GM10248 (cell line): ENCODE measurements at places on chromosomes 7 and 10.

- DNase-seq: no peak
Measured at GRCh38 chr10:111392910-111393309, 316.1 kb downstream of the ADRA2A start.

DNA sequence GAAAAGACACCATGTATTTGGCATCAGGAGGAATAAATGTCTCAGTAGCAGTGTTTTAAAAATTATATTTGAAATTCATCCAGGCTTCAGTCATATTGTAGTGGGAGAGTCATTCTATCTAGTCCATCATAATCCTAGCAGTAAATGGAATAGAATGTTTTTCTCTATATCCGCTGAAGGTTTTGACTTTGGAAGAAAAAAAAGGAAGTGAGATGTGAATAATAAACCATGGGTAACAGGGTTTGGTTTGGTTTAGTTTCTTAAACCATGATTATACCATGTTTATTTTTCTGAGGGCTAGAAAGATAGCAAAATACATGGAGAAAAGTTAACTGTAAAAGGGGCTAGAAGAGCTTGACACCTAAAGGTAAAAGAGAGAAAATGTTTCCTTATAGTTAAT is 16.4 kb upstream of the BPGM start:
- DNase-seq: no peak

- no peak for DNase-seq
Measured at GRCh38 chr7:128035712-128036111, 4.5 kb upstream of the LRRC4 start.

GRCh38 chr10:690372-691161 is 1.1 kb upstream of the DIP2C start:
- no peak for DNase-seq

GRCh38 chr10:132463333-132464255 is 66.6 kb downstream of the PWWP2B start:
- no peak for DNase-seq
